Left cardiac atrium (tissue), 4 donors: ENCODE measurements at places on chromosomes 1 and 21. TPM values are rescaled to one million over a fixed set of nuclear protein-coding genes. Genes with fewer than 3 reads are reported as not detected.

GRCh38 chr1:182889997-182890396 is 50.9 kb downstream of the DHX9 start:
- no peak for DNase-seq

DNA sequence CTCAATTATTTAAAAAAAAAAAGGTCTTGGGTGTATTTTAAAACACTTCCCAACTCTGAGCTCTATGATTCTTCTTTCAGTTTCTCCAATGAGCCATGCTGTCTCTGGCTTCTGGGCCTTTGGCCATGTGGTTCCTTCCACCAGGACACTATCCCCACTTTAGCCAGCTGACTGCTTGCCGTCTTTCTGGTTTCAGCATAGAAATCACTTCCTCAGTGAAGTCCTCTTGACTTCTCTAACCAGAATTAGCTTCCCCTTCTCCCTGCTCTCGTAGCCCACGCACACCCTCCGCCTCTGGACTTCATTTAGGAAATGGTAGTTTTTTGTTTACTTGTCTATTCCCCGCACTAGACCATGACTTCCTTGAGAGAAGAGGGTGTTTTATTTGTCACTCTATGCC is 1.1 kb upstream of the DIO1 start:
- DNase-seq: no peak

DNA sequence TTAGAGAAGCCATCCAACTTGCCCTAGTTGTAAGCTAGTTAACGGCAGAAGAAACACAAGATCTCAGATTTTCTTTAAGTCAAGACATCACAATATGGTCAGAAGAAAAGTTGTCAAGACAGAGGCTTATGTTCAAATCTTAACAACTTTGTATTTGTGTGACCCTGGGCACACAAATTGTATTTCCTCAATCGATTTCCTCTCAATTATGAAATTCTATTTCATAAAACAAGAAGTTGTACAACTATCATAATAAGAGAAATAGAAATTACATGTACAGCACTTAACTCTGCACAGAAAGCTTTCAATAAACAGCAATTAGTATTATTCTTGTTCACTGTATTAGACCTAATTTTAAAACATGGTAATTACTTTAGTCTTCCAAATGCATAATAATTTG is 62.9 kb upstream of the SDC3 start:
- no peak for DNase-seq

Gene FAF1
- total RNA-seq: 71.2 TPM

Gene OR2L13
- not detected for total RNA-seq
